ENCODE measurements at places on chromosomes 2 and 18.

GRCh38 chr2:199552141-199552540 is 94.4 kb upstream of the SATB2 start:
- DNase-seq: no peak

DNA sequence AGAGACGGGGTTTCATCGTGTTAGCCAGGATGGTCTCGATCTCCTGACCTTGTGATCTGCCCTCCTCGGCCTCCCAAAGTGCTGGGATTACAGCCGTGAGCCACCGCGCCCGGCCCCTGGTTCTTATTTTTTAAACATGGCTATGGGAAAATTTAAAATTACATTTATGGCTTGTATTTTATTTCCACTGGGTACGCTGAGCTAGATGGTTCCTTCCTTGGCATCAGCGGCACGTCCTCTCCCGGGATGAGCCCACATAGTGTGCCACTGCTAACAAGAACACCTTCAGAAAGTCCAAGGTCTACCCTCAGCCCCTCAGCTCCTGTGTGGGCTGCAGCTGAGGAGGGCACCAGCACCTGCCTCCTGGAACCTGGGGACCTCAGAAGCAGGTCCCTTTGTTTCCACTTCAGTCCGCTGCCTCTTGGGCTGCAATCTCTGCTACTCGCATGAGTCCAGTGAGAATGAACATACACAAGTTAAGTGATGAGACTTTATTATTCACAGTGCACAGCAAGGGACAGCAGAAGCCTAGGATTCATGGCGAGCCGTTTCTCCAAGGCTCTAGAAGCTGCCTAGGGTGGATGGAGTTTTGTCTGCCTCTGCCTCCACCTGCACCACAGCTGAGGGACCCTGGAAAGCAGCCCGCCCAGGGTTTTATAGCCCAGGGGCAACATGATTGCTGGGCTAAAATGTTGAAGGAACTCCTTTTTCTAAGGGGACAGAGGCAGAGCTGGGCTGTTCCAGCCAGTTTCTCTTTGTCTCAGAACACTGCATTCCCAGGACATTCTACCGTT is 107.5 kb upstream of the TEX51 start:
- no peak for DNase-seq

GRCh38 chr18:2547477-2548087 is 23.7 kb downstream of the METTL4 start:
- no peak for DNase-seq

DNA sequence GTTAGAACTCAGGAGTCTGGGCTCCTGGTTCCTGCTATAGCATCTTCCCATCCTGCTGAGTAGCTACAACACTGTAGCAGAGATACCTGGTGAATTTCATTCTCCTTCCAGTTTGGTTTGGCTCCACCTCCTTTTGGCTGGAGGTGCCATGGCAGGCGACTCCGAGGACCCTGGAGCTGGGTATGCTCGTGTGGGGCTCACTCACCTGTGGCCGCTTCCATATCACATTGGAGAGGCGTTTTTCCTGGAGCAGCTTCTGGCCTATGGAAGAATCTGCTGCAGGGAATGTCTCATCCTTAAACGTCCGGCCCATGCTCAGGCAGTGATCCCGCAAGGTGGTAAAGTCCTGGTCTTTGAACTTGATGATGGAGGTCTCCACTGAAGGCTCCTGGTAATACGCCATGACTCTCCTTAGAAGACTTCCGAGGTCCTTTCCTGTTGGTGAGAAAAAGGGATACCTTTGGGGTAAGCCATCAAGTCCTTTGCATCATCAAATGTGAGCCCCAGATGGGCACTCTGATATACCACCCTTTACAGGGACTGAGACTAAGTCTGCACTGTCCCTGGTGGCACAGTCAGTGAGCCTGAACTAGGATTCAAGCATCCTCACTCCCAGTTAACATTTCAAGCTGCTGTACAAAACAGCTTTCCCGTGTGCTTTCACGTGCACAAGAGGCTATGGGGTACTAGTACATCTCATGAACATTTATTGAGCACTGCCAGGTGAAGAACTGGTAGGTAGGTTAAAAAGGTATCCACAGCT is 20.1 kb downstream of the CAPN13 start:
- DNase-seq: no peak

GRCh38 chr2:206368933-206369569 is 74.3 kb upstream of the ADAM23 start:
- no peak for DNase-seq

- DNase-seq: no peak
These were observed 251.7 kb upstream of the PXDN start for GRCh38 chr2:1995987-1996386.

DNA sequence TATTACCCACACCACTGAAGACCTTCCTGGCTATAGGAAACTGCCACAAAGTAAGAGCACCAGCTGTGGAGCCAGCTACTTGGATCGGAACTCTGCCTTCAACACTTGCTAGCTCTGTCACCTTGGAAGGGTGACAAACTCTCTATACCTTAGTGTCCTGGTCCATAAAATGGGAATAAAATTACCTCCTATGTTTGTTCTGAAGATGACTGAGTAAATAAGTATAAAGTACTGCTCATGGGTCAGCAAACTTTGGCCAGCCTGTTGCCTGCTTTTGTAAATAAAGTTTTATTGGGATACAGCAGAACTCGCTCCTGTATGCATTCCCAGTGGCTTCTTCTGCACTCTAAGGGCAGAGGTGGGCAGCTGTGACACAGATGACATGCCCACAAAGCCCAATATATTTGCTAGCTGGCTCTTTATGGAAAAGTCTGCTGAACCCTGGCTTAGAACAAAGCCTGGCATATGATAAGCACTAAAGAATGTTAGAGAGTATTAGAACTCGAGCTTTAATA is 451.3 kb downstream of the TMEM182 start:
- no peak for DNase-seq

GRCh38 chr18:40375837-40376236 is 1579.2 kb upstream of the PIK3C3 start:
- DNase-seq: no peak

- no peak for DNase-seq
These were observed 42.4 kb downstream of the MBD2 start for GRCh38 chr18:54181856-54182602.

DNA sequence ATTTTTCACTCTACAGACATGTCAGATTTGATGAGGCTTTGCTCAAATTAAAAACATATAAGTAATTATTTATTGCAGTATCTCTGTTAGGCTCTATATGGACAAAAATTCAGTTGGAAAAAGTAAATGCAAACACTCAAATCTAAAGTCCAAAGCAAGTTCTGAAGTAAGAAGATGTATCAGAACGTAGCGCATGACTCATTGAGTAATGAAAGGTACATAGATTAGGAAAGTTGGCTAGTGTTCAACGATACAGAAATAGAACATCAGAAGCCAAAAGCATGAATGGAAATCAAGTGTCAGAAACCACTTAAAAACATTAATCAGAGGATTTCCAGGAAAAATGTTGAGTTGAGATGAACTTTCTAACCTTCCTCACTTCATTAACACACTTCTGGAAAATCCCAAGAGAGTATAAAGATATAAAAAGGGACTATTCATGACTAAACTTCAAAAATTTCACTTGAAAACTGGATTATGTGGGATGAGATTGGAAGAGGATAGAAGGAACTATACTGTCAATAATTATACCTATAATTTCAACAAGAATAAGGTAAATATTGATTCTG is 494.1 kb downstream of the LRRTM4 start:
- DNase-seq: no peak

GRCh38 chr18:8657873-8658470 is 47.4 kb upstream of the MTCL1 start:
- DNase-seq: no peak

- no peak for DNase-seq
These were observed 6.8 kb upstream of the CHMP1B start for GRCh38 chr18:11844436-11844835.

DNA sequence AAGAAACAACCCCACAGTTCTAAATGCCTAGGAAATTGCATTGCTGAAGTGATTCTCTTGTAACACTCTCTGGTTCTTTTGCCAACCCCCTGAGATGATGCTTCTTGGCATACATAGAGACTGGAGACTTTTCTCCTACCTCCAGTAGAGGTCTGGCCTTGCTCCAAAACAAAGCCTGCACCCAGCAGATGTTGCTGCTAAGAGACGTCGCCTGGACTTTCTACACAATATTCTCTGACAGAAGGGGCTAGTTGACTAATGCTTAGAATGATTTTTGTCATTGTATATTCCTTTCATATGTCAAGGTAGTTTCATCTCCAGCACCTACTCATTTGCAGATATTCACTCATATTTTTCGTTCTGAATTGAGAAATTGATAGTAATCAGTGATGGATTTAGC is 24.6 kb downstream of the SOWAHC start:
- DNase-seq: no peak

DNA sequence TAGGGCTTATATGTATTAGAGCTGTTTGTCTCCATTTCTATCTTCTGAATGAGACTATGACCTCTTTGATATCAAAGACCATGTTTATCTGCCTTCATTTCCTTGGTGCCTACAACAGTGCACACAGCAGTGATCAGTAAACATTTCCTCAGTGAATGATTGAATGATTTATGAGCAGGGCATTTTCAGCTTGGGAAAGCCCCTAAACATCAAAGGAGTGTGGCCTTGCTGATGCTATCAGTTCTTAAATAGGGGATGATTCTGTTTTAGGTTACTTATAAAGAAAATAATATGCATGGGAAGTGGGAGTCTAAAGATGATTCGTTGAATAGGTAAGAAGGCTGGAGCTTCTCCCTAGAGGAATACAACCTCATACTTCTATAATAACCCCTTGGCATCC is 425.3 kb downstream of the ZNF521 start:
- no peak for DNase-seq

GRCh38 chr2:239081622-239082021 is 233.7 kb downstream of the TWIST2 start:
- no peak for DNase-seq

GRCh38 chr2:12982149-12982584 is 265.4 kb downstream of the TRIB2 start:
- no peak for DNase-seq

DNA sequence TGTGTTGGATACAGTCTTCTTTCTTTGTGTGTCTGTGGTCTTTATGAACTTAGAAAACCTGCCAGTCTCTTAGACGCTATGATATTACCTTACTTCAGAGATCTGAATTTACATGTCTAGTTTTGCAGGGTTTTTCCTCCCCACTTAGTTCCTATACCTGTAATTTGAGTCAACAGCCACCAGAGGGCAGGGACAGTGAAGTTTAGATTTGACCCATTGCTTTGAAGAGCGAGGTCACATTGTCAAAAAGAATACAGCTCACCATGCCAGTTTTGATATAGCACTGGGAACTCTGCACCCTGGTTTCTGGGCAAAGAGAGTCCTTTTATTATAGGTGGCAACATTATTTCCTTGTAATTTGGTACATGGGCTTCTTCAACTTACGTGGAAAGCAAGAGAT is 102.3 kb downstream of the MAPK4 start:
- DNase-seq: no peak

GRCh38 chr2:133843551-133843950 is 275.3 kb upstream of the NCKAP5 start:
- no peak for DNase-seq

DNA sequence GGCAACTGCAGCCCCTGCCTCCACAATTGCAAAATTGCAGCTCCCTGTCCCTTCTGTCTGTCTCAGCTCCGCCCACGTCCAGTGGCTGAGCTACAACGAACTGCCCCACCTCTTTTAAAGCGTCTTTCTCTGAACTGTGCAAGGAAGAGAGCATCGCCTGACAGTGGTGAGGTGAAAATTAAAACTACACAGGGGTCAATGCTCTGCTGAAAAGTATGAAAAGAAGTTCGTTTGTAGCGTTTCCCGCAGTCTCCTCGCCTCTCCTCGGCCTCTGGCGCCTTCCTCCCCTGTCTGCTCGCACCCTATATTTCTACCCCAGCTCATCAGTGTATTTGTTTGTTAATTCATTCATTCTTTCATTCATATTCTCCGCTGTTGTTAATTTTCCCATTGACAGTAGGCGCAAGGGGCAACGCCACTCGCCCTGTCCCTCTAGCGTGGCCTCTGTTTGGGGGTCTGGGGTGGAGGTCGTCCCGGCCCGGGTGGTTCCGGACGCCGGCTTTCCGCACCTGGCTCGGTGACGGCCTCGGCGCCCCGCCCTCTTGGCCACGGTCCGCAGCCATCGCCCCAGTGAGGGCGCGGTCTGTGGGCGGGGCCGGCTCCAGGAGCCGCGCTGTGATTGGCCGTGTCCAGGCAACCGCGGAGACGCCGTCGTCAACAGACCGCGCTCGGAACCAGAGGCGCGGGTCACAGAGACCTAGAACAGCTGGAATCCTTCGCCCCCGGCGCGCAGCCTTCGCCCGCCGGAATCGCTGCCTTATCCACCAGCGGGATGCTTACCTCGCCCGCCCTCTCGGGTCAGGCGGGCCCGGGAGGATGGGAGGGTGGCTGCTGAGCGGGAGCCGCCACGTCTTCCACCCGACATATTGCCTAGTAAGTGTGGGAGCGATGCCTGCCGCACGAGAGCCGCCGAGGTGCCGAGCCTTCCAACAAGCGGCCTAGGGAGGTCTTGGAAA is at the start of gene VWA3B:
TSS of gene VWA3B (plus strand) at position 677 of the 956 bp plus-strand sequence. CDS start 5,926 bp downstream, outside the sequence.
- DNase-seq: no peak

DNA sequence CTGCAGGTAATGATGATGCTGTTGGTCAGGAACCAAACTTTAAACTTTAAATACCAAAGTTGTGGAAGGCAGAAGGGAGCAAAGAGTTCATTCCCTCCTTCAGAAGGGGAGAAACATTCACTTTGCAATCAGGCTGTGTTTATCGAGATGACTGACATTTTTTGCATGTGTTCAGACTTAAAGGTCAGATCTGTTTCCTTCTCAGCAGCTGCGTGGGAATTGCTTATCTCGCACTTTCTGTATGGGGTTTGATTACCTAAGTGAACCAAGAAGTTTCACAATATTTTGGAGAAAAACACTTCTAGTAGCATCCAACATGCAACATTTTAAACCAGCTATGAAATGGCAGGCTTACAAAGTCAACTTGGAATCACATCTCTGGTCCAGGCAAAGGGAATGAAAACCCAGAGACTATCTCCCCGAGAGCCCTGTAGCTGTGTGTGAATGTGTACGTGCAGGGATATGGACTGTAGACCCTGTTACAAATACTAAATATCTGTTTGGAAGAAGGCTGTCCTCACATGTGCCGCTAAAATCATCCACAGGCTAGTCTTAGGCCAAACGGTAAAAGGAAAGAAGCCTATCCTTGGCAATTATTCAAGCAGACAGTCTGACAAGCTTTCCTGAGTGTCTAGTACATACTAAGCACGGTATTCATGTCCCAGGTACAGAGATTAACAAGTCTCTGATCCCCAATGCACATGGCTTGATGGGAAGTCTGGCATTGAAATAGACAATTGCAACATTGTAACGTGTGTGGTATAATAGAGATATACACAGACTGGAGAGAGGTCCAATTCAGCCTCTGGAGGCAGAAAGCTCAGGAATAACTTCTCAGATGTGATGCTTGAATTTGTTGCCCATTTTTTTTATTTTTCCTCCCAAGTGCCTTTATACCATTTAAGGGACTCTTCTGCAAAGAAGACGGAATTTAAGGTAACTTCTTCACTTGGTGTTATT is 483.1 kb downstream of the DPP10 start:
- no peak for DNase-seq

GRCh38 chr2:190443778-190444481 is 35.8 kb downstream of the MFSD6 start:
- no peak for DNase-seq

GRCh38 chr18:6486764-6487426 is 72.2 kb upstream of the L3MBTL4 start:
- no peak for DNase-seq

GRCh38 chr18:6591491-6591890 is 138.0 kb upstream of the ARHGAP28 start:
- DNase-seq: no peak
